ENCODE measurements at places on chromosomes 4 and X.

DNA sequence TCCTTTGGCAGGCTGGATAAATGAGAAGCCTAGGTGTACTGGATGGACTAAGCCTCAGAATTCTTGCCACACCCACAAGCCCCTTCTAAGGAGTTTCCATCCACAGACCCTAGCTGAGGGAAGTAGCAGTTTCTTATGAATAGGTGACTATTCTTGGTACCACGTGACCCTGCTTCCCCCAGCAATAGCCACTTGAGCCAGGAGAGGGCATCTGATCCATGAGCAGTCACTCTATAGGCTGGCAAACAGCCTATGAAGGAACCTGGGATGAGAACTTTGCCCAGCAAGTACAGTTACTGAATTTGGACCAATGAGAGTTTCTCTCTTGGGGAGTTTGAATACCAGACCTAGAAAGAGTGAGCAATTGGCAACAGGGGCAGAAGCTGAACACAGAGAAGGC, 84.0 kb downstream of the RTL9 start:
- DNase-seq, result no peak

GRCh38 chrX:25523574-25524540, 508.1 kb upstream of the ARX start:
- DNase-seq, result no peak

- no peak for DNase-seq
These were observed 119.6 kb upstream of the LDB2 start for GRCh38 chr4:17018013-17018412.

GRCh38 chr4:121785479-121785878, 15.6 kb upstream of the EXOSC9 start:
- DNase-seq, result no peak

DNA sequence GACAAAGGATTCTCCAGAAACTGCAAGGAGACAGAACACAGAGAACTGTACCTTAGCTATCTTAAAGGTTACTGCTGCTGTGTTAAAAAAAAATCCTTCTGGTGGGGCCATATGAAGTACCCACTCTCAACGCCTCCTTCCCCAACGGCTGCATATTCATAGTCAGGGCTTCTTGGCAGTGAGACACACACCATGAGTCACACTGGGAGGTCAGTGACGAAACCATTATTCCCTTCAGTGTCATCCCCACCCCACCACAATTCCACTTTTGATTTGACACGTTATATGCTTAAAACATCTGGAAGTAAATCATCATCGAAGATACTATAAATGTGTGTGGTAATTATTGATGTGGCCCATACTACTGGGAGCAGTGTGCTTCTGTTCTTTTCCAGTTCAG, 271.5 kb downstream of the LDB2 start:
- DNase-seq, result no peak

DNA sequence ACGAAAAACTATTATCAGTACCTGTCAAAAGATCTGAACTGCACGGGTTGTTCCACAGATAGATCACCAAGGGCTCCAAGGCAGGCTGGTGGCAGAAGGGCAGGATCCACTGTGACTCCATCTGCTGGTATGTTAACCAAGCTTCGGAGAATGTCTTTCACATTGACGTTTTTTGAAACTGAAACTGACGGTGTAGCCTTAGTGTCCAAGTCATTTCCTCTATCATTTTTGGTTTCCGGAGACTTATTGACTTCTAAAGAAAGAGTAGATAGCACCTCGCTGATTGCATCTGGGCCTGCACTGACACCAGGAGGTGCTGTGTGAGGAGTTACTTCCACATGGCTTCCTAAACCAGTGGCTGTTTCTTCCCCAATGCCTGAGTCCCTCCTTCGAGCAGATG, 186.9 kb downstream of the LRBA start:
- peak; percentile 80 for DNase-seq

DNA sequence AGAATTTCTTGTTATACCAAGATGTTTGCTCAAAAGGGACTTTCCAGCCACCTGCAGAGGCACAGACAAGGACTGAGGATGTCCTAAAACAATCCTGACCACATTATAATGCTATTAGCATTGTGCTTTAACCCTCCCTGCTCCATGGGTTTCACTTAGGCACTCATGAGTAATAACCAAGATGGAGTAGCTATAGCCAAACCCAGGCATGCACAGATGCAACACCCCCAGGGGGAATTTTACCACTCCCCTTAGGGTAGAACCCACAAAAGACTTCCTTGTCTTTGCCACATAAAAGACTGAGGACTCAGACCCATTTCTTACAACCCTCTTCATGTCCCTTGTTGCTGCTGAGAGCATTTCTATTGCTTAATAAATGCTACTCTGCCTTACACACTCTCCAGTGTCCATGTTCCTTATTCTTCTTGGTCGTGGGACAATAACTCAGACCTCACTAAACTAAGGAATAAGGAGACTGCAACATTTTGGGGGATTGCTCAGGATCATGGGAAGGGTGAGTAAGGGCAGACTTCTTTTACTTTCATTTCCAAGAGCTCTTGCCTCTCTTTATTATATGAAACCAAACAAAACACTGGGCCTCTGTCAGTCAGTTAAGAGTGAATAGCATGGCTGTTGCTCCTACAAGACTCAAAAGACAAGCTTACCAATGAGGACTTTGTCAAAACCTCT, 103.5 kb downstream of the TECRL start:
- no peak for DNase-seq

DNA sequence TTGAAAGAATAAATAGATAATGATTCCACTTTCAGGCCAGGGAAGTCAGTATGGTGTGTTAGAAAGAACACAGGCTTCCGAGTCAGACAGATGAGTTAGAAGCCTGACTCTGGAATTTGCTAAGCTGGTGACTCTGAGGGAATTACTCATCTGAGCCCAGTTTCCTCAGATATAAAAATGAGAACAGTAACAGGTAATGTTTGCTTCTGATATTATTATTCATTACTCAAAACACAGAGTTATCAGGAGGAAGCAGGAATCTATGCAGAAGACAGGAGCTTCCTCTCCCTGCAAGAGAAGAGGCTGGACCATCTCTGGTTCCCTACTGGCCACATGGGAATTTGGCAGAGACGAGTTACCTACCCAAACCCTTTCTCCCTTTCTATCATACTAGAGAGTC, 163.1 kb downstream of the EVC2 start:
- DNase-seq, result no peak

DNA sequence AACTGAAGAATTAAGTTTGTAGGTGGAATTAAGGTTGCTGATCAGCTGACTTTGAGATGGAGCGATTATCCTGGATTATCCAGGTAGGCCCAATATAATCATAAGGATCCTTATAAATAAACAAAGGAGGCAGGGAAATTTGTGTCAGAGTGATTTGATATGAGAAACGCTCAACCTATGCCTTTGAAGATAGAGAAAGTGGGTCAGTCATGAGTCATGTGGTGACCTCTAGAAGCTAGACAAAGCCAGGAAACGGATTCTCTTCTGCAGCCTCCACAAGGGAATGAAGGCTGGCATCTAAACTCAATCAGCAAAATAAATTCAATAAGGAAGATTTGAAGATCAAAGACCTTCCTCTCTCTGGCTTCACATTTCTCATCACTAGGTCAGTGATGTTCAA, 41.5 kb upstream of the SMIM10 start:
- DNase-seq, result no peak

DNA sequence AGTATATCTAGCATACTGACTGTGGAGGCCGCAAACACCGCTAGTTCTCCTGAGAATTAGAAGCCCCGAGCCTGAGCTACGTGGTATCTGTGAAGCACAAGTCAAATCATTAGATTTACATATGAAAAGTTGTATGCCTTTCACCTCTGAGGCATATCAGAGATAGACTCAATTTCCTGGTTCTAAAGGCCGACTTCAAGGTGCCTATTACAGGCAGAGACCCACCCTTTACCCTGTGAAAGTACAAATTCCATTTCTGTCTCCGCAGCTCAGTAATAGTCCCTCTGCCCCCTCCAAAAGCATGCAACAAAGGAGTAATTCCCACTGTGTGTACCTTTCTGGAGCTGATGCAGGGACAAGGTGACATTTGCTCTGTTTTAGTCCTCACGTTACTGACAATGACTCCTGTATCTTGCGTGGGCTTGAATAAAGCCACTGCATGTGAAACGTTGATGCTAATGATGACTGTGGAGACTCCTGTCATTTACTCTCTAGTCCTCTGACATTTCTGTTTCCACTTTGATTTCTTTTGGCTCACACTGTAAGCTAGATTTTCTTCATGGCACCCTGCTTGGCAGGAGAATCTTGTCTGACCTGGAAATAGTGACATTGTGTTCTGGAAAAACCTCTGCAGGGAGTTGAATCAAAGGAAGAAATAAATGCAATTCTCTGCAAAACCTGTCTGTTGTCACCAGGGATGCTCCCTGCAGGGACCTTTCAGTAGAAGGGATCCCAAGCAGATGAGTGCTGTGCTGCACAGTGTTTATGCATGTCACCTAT, 273.2 kb upstream of the EMCN start:
- no peak for DNase-seq

- no peak for DNase-seq
These were observed 218.5 kb downstream of the PRR32 start for GRCh38 chrX:127038065-127038464.

GRCh38 chr4:185265942-185266341, 56.5 kb downstream of the SNX25 start:
- no peak for DNase-seq

GRCh38 chr4:52694936-52695335, 35.8 kb upstream of the USP46 start:
- DNase-seq, result no peak

GRCh38 chrX:18886344-18887161, 97.4 kb downstream of the PHKA2 start:
- DNase-seq, result peak; percentile 47

DNA sequence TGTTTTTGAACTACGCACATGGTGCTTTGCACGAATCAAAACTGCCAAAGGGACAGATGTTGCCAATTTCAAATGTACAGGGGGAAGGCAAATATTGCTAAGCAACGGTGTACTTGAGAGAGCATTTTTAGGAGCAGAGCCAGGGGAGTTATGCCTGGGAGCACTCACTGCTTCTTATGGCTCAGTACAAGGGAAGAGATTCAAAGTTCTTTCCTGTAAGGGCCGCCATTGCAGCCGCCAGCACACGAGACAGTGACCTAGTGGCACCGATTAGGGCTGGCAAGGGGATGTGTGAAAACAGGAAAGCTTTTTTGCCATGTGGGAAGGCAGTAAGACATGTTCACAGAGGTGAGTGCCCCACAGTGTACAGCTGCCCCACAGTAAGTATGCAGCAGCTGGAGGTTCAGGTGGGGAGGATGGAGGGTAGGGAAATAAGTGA, 133.8 kb downstream of the AFF1 start:
- DNase-seq, result no peak

DNA sequence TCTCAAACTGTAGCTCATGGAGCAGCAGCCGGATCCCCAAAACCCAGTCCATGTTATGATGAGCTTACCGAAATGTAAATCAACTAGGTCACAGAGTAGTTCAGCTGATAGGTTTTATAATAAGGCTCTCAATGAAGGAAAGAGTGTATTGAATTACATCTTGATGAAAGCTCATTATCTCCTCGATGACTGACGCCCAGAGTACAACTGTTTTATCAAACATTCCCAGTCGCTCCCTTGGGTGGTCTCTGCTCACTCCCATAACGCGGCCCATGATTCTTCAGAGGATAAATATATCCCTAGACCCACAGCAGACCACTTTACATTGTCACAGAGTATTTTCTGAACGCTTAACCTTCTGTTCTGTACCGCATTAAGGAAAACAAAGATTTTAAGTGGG, 452.3 kb upstream of the GALNT7 start:
- DNase-seq, result no peak

DNA sequence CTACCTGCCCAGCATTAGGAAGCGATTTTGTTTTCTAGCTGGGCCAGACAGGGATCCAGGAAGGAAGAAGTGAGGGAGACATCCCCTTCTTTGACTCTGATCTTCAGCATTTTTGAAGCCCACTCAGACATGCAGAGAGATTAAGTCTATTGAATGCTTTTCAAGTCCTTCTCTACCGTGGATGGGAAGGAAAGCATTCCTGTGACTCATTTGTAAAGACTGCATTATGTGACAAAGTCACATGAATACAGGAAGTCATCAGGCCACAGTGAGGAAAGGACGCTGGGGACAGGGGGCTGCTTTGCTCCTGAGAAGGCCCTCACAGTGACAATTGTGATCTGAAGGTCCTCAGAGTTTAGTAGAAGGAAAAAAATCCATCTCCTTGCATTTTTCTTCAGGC, 67.4 kb upstream of the GBA3 start:
- DNase-seq, result no peak

- DNase-seq, result no peak
These were observed 4.2 kb upstream of the MTMR1 start for GRCh38 chrX:150688911-150689451.

DNA sequence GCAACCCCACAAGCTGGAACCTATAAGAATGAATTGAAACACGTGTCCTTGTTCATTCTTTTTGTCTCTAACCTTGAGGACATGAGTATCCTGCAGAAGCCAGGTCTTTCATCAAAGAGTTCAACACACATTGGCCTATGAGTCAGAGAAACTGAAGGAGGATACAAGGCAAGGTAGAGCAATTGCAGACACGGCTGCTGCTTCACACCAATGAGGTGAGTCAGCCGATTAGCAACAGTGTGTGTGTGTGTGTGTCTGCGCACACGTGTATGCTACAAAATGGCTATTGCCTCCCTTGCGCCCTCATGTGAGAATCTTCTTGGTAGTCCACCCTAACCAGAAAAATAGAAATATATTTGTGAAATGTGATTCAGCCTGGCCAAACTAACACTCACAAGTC, 1477.7 kb upstream of the IGFBP7 start:
- DNase-seq, result no peak

DNA sequence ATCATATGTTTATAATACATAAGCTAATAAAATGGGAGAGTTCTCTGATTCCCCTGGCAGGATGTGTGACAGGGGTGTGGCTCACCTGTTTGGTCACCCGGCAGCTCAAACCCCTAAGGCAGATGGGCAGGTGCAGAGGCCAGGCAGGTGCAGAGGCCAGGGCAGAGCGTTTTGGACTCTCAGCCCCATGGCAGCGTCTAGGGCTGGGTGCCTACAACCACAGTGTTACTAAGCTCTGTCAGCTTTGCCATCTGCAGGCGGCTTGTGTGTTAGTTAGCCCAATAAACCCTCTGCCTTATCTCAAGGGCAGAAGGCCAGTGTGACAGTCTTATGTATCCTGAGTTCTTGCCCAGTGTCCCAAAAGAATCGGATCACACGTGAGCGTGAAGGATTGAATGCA, 54.0 kb upstream of the UGT2B15 start:
- DNase-seq, result no peak

DNA sequence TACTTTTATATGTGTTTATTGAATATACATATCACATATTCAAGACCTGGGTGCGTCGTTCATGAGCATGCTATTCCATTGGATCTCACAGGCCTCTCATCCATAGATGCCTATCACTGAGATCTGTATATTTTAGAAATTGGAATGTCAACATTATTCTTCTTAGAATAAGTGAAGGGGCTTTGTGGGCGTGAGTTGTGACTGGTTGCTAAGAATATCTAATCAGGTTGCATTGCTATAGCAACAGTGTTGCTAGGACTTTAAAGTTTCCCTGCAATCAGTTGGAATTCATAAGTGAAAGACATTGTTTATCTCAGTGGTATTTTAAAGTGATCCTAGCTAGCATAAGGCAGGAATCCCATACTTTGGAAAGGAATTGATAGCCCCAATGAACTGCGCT, 36.7 kb upstream of the ANK2 start:
- DNase-seq, result no peak
